ENCODE measurements at places on chromosomes 5 and 9.
A peak's percentile ranks its signal among the peaks of the same experiment; 100 is the strongest.

GRCh38 chr5:165502893-165503691 is 1997.7 kb downstream of the MAT2B start:
- no peak for DNase-seq

- no peak for DNase-seq
These were observed at the start of gene CER1 for GRCh38 chr9:14722391-14723035. CER1 (minus strand) TSS chr9:14722733; CDS start chr9:14722672, 61 bp downstream.

DNA sequence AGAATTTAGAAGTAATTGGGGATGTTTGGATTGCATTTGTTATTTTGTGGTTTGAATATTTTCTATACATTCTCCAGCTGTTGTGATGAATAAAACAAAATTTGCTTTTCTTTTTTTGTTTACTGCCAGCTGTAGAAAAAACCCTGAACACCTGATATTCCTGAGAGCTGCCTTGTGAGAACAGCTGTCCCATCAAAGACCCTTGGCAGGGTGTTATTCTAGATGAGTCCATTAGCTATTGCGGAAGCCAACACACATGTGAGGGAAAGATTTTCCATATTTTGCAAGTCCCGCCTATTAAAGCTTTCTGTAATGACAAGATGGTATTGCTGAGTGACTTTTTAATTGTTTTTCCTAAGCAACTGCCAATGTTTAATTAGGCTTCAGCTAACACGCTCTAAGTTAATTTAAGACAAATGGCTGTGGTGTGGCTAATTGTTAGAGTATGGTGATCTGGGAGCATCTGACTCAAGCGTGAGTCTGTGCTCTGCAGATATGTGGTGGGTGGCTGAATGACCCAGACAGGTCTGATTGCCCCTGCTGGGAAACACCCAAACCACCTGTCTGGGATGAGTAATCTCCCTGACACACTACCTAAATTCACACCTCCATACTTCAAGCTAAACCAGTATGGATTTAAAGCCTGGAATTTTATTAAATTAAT is 86.5 kb upstream of the PRLR start:
- DNase-seq: no peak

DNA sequence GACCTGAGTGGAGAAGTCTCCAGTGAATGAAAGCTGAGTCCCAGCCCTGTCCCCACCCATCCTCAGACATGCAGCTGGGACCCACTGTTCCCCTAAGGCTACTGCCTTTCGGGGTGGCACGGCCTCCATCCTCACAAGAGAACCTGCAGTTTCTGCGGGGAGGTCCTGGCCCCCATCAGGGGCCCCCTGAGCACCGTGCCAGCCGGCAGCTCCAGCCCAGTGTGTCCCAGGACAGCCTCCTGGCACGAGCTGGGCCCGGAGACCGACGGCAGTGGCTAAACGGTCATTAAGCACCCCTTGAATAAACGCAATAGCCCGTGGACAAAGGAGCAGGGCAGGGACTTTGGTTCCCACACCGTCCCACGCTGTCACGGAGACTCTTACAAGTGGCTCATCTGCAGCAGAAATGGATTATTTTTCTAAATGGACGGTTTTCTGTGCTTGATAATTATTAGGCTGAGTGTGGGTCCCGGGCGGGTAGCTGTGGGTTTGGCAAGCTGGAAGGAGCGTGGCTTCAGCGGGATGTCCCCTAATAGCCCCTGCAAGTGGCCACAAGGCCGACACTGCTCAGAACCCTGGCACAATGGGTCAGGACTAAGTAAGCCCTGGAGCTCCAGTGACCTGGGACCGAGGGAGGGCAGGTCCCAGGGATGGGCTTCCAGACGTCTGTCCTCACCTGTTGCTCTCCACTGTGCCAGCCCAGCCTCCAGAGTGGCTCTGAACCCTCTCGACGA is 17.4 kb downstream of the FAM78A start:
- no peak for DNase-seq

DNA sequence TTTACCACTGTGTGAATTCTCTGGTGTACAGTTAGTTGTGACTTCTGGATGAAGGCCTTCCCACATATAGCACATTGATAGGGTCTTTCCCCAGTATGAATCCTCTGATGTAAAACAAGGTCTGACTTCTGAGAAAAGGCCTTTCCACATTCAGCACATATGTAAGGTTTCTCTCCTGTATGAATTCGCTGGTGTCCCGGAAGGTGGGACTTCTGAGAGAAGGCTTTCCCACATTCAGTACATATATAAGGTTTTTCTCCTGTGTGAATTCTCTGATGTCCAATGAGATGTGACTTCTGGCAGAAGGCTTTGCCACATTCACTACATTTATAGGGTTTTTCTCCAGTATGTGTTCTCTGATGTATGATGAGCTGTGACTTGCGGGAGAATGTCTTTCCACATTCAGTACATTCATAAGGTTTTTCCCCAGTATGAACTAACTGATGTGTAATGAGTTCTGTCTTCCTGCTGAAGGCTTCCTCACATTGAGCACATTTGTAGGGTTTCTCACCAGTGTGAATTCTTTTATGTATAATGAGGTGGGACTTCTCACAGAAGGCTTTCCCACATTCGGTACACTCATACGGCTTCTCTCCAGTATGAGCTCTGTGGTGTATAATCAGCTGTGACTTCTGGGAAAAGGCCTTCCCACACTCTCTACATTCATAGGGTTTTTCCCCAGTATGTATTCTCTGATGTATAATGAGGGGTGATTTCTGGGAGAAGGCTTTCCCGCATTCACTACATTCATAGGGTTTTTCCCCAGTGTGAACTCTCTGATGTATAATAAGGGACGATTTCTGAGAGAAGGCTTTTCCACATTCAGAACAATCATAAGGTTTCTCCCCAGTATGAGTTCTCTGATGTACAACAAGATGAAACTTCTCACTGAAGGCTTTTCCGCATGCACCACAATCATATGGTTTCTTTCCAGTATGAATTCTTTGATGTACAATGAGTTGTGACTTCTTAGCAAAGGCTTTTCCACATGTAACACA is 9.1 kb downstream of the ZNF300 start:
- no peak for DNase-seq

GRCh38 chr5:100840370-100840769 is 62.7 kb downstream of the ST8SIA4 start:
- DNase-seq: no peak

DNA sequence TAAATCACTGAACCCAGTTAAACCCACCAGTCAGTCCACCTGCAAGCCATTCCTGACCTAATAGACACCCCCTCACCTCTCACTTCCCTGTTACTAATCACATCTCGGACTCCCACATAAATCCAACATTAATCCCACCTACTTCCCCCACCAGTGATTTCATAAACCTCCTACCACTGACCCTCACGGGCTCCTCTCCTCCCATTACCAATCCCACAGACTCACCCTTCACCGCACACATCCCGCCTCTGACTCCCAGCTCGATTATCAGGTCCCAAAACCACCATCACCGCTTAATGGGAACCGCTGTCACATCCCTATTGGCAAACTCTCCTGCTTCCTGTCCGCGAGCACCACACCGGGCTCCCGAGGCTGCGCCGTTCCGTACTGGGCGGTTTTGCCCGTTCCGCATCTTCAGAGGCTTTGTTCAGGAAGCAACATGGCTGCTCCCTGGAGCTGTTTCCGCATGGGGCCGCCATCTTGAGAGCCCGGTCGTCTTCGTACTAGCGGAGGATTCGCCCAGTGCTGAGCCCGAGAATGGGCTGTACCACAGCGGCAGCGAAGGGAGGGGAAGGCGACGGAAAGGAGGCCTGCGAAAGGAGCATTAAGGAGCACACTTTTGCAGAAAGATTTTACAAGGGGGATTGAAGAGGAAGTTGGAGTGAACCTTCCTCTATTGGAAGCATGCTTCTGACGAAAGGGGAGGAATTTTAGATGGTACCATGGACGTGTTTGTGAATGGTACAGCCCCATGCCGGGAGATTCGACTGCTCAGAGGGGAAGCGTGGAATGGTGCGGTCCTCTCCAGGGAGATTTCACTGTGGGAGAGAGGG is at the start of gene ZNF300:
TSS of gene ZNF300 (minus strand) at position 502 of the 833 bp plus-strand sequence. CDS start 1,825 bp downstream, outside the sequence.
- DNase-seq: peak; percentile 38

- DNase-seq: no peak
These were observed 244.8 kb upstream of the DMRT1 start for GRCh38 chr9:596703-597102.

- DNase-seq: no peak
These were observed 151.6 kb upstream of the KLF9 start for GRCh38 chr9:70566066-70566465.

DNA sequence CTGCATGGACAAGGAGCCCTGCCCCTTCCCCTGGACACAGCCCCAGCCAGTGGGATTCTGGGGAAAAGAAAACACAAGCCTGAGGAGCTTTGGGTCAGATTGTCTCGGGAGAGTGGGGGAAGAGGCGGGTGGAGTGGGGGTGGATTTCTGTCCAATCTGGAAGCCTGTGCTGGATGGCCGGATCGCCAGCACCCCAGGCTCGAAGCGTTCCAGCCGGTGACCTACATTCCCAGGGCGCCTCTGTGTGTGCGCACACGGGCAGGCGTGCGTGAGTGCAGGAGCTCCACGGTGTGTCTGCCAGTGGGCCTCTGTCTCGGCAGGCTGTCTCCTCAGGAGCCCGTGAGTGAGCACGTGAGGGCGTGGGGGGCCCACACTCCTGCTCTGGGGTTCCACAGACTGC is 74.3 kb upstream of the DAB2IP start:
- no peak for DNase-seq

DNA sequence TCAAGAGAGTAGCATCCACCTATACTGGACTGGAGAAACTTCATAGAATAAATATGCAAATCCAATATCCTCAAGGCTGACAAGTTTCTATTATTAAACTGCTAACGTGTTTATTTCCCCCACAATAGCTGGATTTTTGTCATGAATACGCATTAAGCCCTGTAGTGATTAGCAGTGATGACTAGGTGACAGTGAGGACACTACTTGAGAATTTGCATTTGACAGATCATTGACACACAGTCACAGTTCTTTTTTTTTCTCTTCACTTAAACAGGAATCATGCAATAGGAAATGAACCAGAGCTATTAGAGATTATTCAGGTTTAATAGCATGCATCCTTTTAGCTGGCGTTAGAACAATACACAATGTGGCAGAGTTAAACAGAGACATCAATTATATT is 35.3 kb downstream of the MPDZ start:
- no peak for DNase-seq

DNA sequence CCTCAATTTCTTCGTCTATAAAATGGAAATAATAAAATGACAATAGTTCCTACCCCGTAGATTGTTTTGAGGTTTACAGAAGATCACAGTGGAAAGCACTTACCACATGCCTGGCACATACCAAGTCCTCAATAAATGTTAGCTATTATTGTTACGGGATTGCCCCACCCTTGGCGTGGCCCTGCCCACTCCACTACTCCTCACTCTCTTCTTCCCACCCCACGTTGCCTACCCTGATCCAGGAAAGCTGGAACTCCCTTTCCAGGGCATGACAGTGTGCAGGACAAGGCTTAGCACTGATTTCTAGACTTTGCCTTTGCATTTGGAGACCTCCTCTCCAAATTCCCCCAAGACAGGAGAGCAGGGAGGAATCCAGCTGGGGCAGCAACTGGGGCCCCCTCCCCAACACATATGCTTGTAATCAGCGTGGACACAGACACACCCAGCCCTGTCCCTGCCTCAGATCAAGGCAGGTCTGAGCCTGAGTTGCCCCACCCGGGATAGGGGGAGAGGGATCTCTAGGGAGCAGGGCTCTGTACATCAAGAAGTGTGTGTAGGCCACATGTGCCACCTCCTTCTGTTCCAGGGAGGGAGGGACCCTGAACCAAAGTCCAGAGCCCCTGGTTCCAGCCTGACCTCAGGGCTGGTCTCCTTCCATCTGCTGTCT is 6.7 kb downstream of the SLC4A9 start:
- no peak for DNase-seq

- no peak for DNase-seq
These were observed 220.6 kb upstream of the DMAC1 start for GRCh38 chr9:8020186-8020585.

DNA sequence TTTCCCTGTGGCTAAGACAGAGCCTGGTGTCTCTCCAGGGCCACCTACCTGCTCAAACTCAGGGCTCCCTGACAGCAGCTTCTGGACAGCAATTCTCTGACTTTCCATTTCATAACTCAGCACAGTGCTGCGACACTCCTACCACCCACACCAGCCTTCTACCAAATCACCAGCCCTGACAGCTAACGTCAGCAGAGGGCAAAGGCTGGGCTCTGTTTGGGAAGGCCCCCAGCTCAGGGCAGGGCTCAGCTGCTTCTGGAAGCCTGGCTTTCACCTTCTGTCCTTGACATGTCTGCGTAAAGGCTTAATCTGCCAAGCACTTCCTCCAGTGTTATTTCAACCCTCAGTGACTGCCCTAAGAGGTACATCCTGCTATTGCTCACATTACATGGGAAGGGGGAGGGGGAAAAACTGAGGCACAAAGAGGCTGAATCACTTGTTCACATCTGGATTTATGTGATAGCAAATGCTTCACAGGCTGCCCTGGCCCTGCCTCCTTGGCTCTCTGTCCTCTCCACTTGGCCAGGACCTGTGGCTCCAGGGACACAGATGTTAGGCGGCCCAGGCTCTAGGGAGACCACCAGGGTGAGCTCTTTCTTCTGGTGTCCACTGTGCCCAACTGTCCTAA is 102.5 kb upstream of the PANK3 start:
- DNase-seq: no peak

- no peak for DNase-seq
These were observed 2.1 kb downstream of the BTNL9 start for GRCh38 chr5:181042036-181042713.

- no peak for DNase-seq
These were observed 54.4 kb downstream of the GNAQ start for GRCh38 chr9:77977210-77977611.

GRCh38 chr9:108565651-108566378 is 290.0 kb downstream of the ACTL7B start:
- DNase-seq: no peak

- DNase-seq: no peak
These were observed 124.2 kb downstream of the TRIO start for GRCh38 chr5:14267166-14267838.

- no peak for DNase-seq
These were observed 558.5 kb upstream of the ZNF462 start for GRCh38 chr9:106304401-106304920.

DNA sequence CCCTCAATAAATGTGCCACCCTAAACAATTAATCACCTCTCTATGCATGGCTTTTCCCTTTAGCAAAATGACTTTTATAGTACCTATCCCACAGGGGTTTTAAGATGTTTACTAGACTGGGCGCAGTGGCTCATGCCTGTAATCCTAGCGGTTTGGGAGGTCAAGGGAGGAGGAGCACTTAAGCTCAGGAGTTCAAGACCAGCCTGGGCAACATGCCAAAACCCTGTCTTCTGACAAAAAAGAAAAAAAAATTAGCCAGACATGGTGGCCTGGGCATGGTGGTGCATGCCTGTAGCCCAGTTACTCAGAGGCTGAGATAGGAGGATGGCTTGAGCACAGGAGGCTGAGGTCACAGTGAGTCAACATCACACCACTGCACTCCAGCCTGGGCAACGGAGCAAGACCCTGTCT is 13.5 kb downstream of the SH3TC2 start:
- DNase-seq: no peak
